T1000 (cell line): ENCODE measurements at places on chromosomes 11 and 22.

GRCh38 chr22:20857838-20858614, 585 bp downstream of the PI4KA start:
- DNase-seq = peak; percentile 88

DNA sequence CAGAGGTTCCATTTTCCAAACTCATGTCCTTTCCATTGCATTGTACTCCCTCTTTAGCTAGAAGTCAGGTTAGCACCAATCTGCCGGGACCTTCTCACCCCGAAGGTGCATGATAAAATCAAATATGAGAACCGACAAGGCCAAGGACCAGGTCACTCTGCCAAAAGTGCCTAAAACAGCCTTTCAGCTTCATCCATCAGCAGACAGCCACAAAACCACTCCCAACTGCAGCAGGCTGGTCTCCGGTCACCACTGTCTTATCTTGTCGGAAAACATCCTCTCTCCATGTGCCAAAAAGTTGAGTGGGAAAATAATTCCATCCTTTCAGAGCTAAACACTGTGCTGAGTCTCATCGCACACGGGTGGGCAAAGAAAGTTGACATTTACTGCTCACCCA, 1.4 kb downstream of the PI4KA start:
- no peak for DNase-seq

- DNase-seq = no peak
These were observed 15.3 kb downstream of the PTS start for GRCh38 chr11:112241486-112241885.

GRCh38 chr22:33438273-33438672, 380.1 kb upstream of the SYN3 start:
- peak; percentile 63 for DNase-seq

GRCh38 chr11:118321386-118322082, 17.0 kb downstream of the CD3E start:
- no peak for DNase-seq

DNA sequence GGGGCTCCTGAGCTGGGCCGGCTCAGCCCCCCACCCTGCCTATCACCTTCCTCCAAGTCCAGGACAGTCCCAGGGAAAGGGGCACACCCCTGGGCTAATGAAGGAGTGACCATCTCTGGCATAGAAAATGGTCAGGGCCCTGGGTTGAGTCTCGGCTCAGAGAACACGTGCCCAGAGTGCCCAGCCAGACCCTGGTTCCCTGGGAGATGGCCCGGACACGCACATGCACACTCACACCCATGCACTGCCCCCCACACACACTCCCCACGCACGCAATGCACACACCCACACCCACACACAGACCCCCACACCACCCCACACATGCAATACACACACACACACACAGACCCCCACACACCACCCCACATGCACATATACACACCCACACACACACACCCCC, 28.7 kb downstream of the KCNC1 start:
- no peak for DNase-seq

- no peak for DNase-seq
These were observed 84.6 kb upstream of the PICALM start for GRCh38 chr11:86153439-86153838.

DNA sequence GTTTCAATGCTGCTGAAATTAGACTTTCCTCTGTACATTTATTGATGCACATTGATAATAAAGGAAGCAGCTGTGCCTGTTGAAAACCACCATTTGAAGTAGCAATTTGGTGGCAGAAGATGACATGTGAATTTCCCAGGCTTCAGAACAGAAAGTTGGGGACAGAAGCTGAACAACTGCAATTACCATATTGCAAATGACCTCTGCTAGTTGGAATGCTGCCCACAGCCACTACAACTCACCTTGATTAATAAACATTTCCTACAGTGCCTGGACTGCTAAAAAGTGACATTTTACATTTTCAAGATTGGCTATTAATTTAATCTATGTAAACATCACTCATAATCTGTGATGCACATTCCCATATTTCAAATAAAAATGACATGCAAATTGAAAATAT, 208.6 kb downstream of the LUZP2 start:
- DNase-seq = no peak

DNA sequence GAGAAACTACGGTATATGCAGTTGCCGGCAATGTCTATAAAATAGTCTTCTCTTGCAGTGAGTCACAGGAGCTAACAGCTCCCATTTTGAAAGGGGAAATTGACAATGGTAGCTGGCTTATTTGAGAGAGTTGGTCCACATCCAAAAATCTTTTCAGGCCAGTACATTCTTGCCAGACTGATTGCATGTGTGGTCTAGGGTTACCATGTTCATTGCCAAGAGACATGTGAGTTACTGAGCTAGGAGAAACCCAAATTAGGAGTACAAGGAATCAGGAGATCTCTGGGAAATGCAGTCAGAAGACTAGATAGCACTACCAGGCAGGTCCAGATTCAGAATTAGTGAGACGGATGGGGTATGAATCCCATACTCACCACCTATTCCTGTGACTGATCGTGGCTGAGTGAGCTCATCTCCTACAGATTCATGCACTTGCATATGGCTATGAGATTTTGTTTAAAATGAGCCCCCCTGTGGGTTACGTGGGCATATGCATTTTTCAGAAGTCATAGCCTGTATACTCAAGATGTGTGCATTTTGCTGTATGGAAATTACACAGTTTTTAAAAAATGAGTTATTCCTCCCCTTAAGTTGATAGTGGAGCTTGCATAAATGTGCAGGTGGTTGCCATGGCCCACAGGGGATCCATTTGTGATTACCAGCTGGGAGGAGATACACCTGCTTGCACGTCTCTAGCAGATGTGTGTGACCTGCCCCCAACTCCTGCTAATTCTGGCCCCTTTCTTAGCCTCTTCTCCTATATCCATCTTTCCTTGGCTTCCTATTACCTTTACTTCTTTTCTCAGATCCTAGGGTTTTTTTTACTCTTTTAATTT, 102.7 kb downstream of the COMMD9 start:
- no peak for DNase-seq

GRCh38 chr11:59710136-59710847, 3.4 kb downstream of the OR10V1 start:
- no peak for DNase-seq

- no peak for DNase-seq
These were observed 18.1 kb upstream of the RFPL2 start for GRCh38 chr22:32222991-32223390.

DNA sequence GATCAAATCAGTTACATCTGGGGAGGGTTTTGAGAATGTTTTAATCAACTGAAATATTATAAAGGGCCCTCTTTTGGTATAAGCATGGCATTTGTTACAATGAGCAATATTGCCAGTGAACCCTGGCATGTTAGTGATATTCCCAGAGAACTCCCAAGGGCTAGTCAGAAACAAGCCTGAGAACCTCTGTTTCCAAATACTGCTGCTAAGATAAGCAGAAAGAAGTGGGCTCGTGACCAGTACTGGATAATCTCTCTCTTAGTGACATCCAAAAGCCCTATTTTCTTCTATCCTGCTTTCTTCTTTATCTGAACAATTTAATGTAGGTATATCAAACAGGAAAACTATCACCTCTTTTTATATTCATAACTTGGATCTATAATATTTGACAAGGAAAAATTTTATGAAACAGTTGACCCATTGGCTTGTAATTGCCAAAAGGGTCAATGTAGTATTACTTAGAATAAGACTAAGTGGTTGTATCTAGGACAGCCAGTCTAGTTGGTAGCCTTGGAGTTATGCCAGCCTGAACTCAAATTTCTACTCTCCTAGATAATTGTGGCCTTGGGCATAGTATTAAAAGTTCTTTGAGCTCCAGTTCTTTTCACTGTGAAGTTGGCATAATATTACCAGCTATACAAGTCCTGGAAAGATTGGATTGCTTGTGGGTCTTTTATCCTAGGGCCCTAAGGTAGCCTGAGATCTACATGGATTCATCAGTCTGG, 15.7 kb downstream of the CAT start:
- no peak for DNase-seq

GRCh38 chr11:109849946-109850345, 243.2 kb upstream of the ZC3H12C start:
- DNase-seq = no peak

- no peak for DNase-seq
These were observed 175.1 kb downstream of the SWAP70 start for GRCh38 chr11:9838961-9839360.

DNA sequence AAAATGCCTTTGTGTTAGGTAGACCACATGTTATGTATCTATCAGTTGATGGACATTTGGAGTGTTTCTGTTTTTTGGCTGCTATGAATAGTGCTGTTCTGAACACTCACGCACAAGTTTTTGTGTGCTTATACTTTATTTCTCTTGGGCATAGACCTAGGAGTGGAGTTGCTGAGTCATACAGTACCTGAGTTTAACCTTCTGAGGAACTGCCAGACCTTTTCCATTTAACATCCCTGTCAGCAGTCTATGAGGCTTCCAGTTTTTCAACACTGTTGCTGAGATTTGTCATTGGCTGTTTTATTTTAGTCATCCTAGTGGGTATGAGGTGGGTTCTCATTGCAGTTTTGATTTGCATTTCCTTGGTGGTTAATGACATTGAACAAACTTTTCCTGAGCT, 4.4 kb downstream of the CTTN start:
- no peak for DNase-seq

DNA sequence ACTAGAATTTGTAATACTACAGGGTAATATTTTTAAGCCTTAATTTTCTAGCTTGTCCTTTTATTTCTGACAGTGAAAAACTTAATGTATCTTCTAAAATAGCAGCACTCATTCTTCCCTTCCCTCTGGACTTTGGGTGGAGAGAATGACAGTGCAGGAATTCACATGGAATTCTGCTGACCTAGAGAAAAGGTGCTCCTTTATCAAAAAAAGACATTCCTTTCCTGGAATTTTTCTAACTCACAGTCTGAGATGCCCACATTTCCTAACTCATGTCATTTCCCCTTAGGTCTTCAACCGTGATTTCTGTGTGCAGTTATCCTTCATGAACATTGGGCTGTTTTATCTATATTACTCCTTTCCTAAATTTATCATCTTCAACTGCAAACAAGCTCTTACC, 137.8 kb upstream of the PDGFD start:
- no peak for DNase-seq

GRCh38 chr11:32316232-32316631, 119.1 kb downstream of the WT1 start:
- DNase-seq = no peak

GRCh38 chr11:27413218-27413617, 50.2 kb upstream of the CCDC34 start:
- DNase-seq = no peak

DNA sequence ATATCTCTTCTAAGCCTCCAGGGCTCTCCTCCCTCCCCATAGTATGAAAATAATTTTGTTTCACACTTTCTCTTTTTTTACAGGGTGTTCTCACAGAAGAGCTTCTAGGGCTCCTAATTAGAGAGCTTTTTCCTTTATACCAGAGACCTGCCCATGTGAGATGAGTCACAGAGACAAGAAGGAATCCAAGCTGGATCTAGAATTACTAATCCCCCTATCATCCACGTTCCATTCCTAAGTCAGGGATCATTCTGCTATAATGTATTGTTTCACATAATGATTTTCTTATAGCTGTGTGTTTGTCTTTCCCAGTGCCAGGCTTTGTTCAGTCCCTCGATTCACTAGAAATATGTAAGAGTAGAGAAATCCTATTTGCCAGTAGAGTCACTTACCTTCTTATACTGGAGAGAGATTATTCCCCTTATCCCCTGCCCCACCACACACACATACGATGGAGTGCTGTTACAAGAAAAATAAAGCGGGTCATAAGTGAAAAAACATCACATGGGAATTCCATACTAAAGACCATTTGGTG, 778.3 kb upstream of the LRRC4C start:
- peak; percentile 9 for DNase-seq

- no peak for DNase-seq
These were observed 42.6 kb downstream of the GNB1L start for GRCh38 chr22:19811811-19812771.

GRCh38 chr11:121321614-121322243, 29.2 kb downstream of the SC5D start:
- DNase-seq = no peak

DNA sequence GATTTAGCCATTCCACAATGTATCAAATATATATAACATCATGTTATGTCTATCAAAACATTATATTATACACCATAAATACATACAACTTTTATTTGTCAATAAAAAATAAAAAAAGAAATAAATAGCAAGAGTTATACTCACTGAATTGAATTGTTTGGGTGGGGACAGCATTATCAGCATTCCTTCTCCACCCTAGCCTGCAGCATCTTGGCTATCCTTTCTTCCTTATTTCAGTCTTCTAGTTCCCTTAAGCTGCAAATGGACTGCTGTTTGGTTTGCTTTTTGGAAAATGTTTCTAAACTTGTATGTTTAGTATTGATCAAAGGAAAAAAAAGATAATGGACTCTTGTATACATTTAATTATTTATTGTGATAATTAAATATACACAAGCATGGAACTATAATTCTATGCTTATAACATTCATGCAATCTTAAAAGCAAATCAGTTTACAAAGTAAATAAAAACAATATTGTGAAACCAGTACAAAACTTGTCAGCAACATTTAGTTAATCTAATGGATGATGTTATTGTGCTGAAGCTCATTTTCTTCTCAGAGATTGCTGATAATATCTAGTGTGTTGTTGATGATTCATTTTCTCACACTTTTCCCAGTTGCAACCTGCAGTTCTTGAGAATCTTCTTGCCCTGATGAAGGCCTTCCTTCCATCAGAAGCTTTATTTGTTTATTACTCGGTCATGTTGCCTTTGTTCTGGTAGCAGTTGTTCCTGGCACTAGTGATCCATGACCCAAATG, 5.0 kb downstream of the ARHGAP42 start:
- DNase-seq = no peak

DNA sequence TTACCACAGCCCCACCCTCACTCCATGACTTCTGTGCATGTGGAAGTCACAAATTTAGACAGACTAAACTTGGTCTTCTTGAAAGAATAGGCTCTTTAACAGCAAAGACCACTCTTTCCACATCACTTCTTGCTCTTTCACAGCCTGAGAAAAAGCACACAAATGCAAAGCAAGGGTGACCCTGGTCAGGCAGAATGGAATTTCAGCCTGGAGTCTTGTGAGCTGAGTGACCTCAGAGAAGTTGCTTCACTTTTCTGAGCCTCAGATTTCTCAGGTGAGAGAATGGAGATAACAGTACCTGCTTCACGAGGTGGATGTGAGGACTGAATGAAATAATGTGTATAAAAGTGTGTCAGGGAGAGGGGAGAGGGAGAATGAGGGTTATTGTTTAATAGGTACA, 26.8 kb upstream of the LIPT2 start:
- no peak for DNase-seq
